ENCODE measurements at places on chromosomes 2 and 18. TPM values are rescaled to one million over a fixed set of nuclear protein-coding genes. Genes with fewer than 3 reads are reported as not detected.
A peak's percentile ranks its signal among the peaks of the same experiment; 100 is the strongest.

PIEZO2 gene
- 5.9 TPM for polyA plus RNA-seq

PLCL1 gene
- 6.0 TPM for polyA plus RNA-seq

PARD3B gene
- polyA plus RNA-seq, result 9.1 TPM

PLGLB2 gene
- polyA plus RNA-seq, result 1.2 TPM

DNA sequence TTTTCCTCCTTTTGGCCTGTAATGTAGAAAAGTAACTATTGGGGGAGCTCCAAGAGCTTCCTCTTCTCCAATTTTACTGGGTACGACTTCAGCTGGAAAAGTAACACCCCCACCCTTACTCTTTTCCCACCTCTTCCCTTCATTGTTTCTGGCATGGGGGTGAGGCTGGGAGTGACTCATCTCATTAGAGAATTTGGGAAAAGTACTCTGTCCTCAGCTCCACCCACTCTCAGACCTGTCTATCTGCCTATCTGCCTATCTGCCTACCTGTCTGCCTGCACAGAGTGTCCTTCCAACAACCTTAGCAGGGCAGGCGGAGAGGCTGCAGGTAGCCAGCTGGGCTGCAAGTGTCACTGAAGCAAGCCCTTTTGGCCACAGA lies 93.6 kb downstream of the EPHA4 start:
- no peak for DNase-seq

GRCh38 chr2:126239320-126239955 lies 416.5 kb upstream of the GYPC start:
- no peak for DNase-seq

GRCh38 chr2:191629001-191629453 lies 48.9 kb upstream of the NABP1 start:
- DNase-seq, result no peak

DNA sequence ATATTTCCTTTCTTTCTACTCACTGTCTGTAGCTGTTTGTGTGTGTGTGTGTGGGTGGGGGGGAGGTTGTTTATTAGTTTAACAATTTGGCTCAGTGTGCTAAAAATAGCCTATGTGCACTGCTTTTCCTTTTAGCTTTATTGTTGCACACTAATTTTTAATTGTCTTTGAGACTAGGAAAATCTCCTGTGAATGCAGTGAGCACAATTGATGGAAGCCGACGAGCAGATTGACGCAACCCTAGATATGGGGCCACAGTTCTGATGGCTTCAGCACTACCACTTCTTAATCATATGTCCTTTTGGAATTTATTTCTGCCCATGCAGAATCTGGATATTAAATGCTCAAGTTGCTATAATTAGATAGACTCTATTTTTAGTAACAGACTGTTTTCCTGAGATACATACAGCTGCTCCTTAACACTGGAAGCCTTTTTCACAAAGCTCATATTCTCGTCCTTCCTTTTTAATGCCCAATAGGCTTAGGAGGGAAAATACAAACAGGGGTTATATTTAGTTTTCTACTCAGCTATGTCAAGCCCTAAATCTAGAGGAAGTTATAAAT lies 109.1 kb downstream of the IRS1 start:
- peak; percentile 20 for DNase-seq

DNA sequence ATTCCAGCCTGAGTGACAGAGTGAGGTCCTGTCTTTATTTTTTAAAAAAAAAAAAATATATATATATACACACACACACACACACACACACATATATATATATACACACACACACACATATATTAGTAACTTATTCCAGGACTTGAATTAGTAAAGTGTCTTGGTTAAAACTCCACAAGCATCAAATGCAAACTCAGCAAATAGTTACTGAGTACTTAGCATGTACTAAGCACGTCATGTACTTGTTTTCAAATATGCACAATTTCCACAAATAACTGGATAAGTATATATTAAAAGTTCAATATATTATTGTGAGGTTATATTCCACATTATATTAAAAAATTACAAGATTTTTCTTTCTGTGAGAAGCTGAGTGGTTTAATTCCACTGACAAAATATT lies 304.7 kb downstream of the ZEB2 start:
- DNase-seq, result no peak

DNA sequence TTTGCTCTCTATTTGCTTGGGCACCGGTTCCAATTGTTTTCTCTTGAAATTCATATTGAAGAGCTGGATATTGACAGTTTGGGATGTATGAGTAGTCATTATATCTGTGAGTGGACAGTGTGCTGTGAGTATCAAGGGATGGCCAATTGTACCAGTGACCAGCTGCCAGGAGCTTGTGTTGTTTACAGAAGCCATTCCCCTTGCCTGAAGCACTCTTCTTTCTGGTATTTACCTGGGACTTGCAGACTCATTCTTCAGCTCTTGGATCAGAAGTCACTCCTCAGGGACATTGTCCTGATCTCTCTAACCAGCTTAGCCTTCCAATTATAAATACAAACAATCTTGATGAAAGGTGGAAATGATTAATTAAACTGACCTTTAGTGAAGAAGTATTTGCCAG lies 438.3 kb upstream of the LRATD1 start:
- no peak for DNase-seq

DNA sequence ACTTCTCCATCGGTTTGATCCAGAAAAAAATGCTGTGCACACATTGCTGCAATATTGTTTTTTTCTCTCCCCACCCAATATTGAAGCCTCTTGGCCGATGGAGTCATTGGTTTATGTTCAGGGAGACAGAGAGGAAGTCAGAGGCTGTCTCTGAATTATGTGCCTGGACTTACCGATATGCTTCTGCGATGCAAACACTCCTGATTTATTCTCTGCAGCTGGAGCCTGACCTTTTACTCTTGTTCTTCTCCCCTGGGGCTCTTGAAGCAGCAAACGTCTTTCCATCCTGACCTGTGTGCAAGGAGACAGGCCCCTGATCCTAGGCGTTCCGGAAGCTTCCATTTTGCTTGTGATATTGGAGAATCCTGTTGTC lies 99.6 kb downstream of the PTGR3 start:
- no peak for DNase-seq

DNA sequence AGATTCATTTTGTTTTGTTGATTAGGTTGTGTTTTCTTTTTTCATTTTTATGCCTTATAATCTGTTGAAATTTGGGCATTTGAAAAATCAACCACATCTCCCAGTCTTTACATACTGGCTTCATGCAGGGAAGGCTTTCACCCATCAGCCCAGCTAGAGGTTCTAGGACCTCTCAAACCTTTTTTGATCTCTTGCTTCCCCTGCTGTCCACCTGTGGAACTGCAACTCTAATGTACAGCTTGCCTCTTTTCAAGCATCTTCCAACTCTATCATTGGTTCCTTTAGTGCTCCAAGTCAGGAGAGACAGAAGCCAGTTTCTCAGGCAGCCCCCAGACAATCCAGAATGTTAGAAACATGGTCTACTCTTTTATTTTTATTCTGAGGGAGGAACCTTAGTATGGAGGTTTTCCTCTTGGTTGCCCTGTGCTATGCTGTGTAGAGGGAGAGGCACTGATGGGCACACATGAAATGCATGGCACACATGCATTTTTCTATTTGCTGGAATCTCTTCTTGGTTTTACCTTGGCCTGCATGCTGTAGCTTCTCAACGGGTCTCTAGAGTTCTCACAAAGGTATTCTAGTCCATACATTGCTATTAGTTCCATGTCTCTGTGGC lies 107.2 kb upstream of the L3MBTL4 start:
- no peak for DNase-seq

- no peak for DNase-seq
Measured at GRCh38 chr18:8389391-8390340, 219.6 kb upstream of the RAB12 start.

DNA sequence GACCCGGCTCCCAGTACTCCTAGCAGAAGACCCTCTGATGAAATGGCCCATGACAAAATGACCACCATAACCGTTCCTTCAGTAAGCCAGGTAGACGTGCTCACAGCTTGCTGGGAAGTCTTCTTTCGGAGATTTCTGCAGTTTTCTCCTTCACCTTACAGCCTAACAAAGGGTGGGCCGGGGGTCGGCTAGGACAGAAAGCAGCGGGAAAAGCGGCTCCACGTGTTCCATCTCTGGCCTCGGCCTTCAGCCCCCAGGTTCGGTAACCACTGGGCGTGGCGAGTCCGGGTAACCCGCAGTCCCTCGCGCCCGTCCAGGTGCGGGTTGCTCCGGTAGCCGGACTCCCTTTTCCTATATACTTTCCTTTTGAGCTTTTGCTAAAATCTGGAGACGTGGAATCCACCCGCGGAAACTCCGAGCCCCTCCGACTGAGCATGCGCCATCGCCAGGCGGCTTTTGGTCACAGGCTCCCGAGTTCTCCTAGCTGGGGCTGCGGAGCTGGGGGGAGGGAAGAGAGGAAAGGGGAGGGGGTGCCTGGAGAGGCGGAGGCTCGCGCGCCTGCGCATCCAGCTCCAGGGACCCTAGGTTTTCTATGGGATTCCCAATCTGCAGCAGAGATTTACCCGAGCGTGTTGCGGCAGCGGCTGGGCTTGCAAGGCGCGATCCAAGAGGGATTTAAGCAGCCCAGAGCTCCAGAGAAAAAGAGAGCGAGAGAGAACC lies at the start of gene VSNL1:
Gene VSNL1, plus strand, starts transcription at position 604 of the 720 bp plus-strand sequence. CDS start 51,379 bp downstream, outside the sequence.
- DNase-seq, result peak; percentile 93

- no peak for DNase-seq
Measured at GRCh38 chr2:180657054-180657453, 323.4 kb upstream of the UBE2E3 start.

- no peak for DNase-seq
Measured at GRCh38 chr2:133941666-133942065, 312.2 kb upstream of the MGAT5 start.

GRCh38 chr2:182366628-182367027 lies 60.2 kb downstream of the PDE1A start:
- DNase-seq, result no peak

- no peak for DNase-seq
Measured at GRCh38 chr2:98140210-98140609, 53.2 kb downstream of the VWA3B start.

DNA sequence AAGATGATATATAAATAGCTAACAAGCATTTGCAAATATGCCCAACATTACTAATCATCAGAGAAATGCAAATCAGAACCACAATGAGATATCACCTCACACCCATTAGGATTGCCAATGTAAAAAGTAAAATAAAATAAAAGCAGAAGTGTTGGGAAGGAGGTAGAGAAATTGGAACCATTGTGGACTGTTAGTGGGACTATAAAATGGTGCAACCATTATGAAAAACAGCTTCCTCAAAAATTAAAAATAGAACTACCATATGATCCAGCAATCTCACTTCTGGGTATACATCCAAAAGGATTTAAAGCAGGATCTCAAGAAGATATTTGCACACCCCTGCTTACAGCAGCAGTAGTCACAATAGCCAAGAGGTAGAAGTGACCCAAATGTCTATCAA lies 99.8 kb upstream of the DAPL1 start:
- no peak for DNase-seq

DNA sequence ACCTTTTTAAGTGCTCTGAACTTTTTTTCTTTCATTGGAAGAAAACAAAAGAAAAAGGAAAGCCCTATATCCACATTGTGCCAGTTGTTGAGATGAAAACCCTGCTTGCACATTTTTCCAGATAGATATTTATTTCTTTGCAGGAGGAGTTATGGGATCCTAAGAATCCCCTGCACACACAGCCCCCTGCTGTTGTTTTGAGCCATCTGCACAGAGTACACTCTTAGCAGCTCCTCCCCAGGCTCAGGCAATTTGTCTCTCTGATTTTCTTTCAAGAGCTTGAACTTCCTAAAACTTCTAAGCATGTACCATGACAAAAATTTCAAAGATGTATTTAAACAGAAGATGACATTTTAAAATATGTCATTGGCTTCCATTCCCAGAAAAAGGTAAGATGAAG lies 436.9 kb downstream of the METTL4 start:
- no peak for DNase-seq

GRCh38 chr2:28343184-28343942 lies 49.3 kb upstream of the FOSL2 start:
- DNase-seq, result no peak

GRCh38 chr2:72134997-72135800 lies 12.5 kb downstream of the CYP26B1 start:
- no peak for DNase-seq

- no peak for DNase-seq
Measured at GRCh38 chr2:149768320-149768799, 180.8 kb upstream of the MMADHC start.

- DNase-seq, result no peak
Measured at GRCh38 chr2:18771212-18771611, 181.8 kb upstream of the NT5C1B start.

Data from urinary bladder (tissue), 4 donors.